Fibroblast of the aortic adventitia (primary cell): ENCODE measurements at places on chromosomes 3 and 15. TPM values are rescaled to one million over a fixed set of nuclear protein-coding genes. Genes with fewer than 3 reads are reported as not detected.

ERC2 gene
- total RNA-seq = 0.09 TPM in 1 of 2 replicates, not detected in the other

SETD2 gene
- 37.6 and 83.6 TPM in 2 replicates for total RNA-seq

TP63 gene
- total RNA-seq = 0.18 TPM in 1 of 2 replicates, not detected in the other

STRA6 gene
- total RNA-seq = 0.18 and 0.25 TPM in 2 replicates

ARL6 gene
- total RNA-seq = 2.5 and 13.9 TPM in 2 replicates

ESYT3 gene
- total RNA-seq = 0.27 and 0.65 TPM in 2 replicates

WDR93 gene
- total RNA-seq = 0.09 and 0.49 TPM in 2 replicates

DNA sequence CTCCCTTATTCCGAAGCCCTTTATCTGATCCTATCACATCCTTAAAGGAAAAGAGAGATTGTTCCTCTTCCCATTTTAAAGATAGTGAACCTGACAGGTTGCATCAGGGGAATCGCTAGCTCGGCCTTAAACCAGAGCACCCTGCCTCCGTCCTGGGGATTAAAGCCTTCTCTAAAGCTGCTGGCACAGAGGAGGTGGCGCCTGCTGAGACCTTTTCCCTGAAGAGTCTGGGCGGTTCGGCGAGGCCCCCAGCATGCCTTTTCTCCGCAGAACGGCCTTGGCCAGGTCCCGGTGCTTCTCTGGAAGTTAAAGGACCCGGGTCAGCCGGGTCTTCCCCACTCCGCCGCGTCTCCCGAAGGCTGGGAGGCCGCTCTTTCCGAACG is 593 bp downstream of the FAM219B start:
- peak; percentile 28 for DNase-seq

GRCh38 chr3:48034000-48034516 is 17.8 kb upstream of the MAP4 start:
- DNase-seq = peak; percentile 88

DNA sequence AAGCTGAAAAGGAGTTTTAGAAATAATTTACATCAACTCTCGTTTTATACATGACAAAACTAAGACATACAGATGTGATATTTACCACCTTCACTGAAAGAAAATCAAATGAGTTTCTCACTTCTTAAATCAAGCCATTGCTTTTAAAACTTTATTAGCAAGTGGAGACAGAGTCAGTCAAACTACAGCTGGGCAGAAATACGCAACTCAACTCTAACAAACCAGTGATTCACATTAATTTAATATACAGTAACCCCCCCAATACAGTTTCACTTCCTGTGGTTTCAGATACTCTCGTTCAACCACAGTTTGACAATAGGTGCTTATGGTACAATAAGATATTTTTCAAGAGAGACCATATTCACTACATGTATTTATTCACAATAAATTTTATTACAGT is 477.1 kb downstream of the MAGI1 start:
- no peak for DNase-seq

GRCh38 chr3:20324664-20325478 is 138.9 kb upstream of the SGO1 start:
- DNase-seq = peak; percentile 49

- no peak for DNase-seq
These were observed 4.5 kb downstream of the RAB7A start for GRCh38 chr3:128730471-128730870.

DNA sequence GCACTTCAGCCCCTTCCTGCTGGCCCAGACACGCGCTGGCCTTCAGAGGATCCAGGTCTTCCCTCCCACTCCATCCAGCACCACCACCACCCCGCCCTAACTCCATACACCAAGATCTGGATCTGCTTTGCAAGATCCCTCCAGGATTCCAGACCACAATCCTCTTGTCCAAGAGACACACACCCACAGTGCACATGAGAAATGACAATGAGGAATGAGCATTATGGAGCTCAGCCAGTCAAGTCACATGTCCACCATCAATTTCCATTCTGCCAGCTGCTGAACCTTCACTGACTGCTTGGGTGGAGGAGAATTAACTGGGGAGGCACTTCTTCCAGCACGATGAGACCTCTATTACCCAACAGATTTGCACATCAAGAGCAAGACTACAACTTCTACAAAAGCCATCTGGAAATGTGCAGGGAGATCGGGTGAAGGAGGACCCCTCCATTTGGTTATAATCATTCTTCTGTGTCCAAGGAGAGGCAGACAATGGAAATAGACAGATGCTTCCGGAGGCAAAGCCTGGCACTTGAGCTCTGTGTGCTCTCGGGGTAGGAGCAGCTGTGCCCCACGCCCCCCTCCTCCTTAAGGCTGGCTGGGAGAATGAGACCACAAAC is 12.3 kb upstream of the SPATA12 start:
- peak; percentile 99 for DNase-seq

DNA sequence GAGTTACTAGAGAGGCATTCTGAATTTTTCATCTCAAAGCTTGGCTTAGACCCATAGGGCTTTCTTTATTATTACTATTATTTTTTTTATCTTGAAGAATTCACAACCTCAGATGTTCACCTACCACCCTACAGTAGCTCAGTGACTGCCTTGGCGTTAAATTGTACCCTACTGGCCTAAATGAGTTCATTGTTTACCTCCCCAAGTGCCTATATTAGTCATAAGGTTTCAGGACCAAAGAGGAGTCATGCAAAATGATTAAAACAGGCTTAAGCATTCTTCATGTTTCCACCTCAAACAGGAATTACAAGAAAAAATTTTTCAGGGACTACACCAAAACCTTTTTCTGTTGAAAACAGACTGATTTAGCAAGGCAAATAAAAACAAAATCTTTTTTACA is 751.5 kb downstream of the SQOR start:
- DNase-seq = no peak

DNA sequence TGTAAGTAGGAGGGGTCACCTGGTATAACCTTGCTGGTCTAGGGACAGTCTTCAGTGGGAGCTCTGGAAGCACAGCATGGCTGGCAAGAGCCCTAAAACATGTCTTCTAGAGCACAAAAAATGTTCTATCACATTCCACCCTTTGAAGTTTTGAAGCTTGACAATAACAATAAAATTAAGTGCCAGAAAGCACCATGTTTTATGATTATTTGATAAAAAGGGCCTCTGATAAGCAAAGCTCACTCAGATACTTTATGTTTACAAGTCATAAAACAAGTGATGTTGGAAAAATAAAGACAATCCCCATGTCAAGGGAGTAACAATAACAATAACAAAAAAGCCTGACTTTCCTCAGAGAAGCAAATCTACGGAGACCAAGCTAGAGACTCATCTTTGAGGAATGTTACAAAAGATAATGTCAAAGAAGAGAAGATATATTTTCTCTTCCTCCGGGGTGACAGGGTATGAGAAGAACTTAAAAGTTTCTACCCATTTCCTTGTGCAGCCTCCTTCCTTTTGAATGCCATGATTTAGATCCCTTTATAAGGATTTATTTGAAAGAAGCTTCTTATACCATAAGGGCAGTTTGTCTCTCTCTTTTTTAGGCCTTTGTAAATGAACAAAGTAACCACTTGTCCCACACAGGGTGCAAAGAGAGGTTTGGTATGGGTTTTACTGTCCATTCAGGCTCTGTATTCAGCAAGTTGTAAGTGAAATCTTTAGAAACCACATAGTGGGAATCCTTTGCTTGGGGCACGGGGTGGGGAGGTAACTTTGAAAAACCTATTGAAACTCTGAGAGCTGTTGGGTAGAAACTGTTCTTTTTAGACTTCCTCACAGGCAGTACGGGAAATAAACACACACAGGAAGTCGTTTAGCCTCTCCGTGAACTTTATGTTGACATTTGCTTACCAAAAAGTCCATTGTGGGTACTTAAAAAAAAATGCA is 109.6 kb upstream of the RBMS3 start:
- DNase-seq = peak; percentile 62

GRCh38 chr3:143718463-143718862 is 129.8 kb downstream of the SLC9A9 start:
- no peak for DNase-seq

- DNase-seq = no peak
These were observed 110.5 kb upstream of the ABHD17C start for GRCh38 chr15:80584561-80584964.

DNA sequence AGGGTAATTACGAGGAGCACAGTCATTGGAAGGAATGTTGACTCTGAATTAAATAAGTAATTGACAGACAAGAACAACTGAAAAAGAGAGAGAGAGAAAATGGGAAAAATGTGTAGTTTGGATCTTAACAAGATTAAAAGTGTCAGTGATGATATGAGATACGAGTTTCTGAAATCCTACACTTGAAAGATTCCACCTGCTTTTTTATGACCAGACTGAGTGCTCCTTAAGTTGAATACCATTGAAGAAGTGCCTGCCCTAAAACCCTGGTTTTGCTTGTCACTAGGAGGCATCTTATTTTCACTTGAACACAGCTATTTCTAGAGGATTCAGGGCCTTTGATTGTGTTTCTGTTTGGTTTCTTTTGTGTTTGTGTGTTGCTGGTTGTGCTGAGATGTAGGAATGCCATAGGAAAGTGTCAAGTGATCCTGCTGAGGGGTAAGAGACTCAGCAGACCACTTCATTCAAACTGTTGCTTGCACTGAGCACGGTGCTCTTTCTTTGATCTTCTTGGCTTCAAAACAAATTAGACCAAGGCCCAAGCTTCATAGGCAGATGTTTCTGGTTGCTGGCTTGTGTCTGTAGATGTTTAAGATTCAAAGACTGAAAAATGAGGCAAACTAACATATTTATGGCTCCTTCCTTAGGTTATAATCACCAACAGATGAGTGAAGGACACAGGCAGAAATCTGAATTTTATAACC is 17.2 kb upstream of the ABHD10 start:
- DNase-seq = no peak

GRCh38 chr3:28149960-28150359 is 91.5 kb upstream of the CMC1 start:
- no peak for DNase-seq

DNA sequence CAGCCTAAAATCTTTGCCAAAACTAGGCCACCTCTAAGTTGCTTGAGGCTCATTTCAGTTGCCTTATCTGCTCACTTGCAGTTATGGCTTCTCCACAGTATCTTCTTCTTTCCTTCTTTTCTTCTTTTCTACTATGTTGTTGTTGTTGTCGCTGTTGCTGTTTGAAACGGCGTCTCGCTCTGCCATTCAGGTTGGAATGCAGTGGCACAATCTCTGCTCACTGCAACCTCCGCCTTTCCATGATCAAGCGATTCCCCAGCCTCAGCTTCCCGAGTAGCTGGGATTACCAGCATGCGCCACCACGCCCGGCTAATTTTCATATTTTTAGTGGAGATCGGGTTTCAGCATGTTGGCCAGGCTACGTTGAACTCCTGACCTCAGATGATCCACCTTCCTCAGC is 210.8 kb upstream of the NR2F2 start:
- DNase-seq = no peak

GRCh38 chr15:51629612-51630011 is 7.0 kb upstream of the DMXL2 start:
- no peak for DNase-seq

DNA sequence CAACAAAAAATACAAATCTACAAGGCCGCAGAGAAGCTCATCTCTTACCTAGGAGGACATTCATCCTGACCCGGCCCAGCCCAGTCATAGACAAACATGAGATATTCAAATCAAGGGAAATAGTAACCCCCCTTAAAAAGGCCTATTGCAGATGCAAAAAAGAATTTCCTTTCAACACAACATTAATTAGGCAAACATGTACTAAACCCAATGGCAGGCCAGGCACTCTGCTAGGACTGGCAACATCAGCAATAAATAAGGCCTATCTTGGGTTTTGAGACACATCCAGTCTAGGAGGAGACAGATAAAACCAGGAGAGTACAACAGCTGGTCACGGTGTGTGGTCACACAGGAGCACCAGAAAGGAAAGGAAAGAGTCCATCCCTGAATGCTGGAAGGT is 61.4 kb downstream of the ADCY5 start:
- DNase-seq = no peak

DNA sequence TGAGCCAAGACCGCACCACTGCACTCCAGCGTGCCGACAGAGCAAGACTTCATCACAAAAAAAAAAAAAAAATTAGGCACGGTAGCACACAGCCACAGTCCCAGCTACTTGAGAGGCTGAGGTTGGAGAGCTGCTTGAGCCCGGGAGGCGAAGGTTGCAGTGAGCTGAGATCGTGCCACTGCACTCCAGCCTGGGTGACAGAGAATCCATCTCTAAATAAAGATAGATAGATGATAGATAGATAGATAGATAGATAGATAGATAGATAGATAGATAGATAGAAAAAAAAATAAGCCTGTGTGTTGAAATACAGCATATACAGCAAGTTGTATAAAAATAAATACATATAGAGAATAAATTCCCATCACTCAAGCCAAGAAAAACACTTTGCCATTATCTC is 37.3 kb downstream of the PTH1R start:
- no peak for DNase-seq

DNA sequence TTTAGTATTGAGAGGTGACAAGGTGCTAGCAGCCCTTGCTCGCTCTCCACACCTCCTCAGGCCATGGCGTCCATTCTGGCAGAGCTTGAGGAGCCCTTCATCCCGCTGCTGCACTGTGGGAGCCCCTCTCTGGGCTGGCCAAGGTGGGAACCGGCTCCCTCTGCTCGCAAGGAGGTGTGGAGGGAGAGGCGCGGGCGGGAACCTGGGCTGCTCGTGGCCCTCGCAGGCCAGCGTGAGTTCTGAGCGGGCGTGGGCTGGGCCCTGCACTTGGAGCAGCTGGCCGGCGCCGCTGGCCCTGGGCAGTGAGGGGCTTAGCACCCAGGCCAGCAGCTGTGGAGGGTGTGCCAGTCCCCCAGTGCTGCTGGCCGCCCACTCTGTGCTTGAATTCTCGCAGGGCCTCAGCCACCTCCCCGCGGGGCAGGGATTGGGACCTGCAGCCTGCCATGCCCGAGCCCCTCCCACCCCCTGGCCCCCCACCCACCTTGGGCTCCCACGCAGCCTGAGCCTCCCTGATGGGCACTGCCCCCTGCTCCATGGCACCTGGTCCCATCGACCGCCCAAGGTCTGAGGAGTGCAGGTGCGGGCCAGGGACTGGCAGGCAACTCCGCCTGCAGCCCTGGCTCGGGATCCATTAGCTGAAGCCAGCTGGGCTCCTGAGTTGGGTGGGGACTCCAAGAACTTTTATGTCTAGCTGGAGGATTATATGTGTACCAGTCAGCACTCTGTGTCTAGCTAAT is 785.2 kb downstream of the DIPK2A start:
- DNase-seq = no peak

DNA sequence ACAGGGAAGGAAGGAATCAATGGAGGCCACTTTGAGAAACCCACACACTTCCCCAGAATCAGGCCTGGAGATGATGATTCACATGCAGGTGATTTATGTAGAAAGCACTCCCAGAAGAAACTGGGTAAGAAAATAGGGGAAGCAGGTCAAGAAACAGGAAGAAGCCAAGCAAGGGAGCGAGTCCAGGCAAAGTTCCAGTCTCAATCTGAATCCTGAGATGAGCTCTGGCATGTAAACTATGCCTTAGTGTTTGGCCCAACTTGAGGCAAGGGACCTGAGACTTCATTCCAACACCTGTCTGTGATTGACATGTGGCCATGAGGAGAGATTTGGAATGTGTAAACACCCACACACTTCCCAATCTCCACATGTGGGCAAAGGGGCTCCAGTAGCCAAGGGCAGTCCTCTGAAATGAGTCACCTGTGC is 61.6 kb upstream of the CTNNB1 start:
- DNase-seq = no peak

DNA sequence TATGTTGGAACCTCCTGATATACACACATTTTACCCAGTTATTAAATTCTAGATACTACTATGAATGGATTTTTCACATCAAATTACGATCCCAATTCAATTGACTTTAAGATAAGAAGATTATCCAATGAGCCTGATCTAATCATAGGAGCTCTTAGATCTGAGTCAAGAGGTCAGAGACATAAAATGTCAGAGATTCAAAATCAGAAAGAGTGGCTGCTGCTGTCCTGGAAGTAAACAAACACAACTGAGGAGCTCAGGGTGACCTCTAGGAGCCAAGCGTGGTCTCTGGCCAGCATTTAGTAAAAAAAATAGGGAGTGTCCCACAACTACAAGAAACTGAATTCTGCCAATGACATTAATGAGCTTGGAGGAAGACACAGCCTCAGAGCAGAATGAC is 557.1 kb upstream of the CBLB start:
- no peak for DNase-seq
